ENCODE measurements at places on chromosomes 5 and 9. TPM values are rescaled to one million over a fixed set of nuclear protein-coding genes. Genes with fewer than 3 reads are reported as not detected.

Gene SYNPO
- polyA plus RNA-seq = 33.9 TPM

Gene IL31RA
- polyA plus RNA-seq = 0.95 TPM

- DNase-seq = peak; percentile 31
These were observed 20.5 kb upstream of the ARHGEF28 start for GRCh38 chr5:73605223-73606087.

DNA sequence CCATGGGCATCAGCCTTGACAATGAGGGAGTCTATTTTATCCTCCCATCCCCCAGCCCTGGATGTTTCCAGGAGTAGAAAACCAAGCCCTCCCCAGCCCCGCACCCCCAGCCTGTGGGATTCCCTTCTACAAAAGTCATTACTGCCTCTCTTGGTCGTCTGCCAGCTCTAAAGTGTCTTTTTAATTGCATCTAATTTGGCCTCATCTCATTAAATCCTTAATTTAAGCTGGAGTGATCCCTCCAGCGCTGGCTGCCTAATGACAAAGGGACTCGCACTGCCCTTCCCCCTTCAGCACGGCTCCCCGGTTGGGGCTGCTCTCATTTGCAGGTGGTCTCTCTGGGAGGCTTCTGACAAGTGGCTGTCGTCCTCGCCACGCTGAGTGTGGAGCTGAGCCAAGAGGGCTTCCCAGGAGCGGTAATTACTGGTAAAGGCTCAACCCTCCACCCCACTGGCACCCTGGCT, 107.9 kb upstream of the ALDH1B1 start:
- no peak for DNase-seq

DNA sequence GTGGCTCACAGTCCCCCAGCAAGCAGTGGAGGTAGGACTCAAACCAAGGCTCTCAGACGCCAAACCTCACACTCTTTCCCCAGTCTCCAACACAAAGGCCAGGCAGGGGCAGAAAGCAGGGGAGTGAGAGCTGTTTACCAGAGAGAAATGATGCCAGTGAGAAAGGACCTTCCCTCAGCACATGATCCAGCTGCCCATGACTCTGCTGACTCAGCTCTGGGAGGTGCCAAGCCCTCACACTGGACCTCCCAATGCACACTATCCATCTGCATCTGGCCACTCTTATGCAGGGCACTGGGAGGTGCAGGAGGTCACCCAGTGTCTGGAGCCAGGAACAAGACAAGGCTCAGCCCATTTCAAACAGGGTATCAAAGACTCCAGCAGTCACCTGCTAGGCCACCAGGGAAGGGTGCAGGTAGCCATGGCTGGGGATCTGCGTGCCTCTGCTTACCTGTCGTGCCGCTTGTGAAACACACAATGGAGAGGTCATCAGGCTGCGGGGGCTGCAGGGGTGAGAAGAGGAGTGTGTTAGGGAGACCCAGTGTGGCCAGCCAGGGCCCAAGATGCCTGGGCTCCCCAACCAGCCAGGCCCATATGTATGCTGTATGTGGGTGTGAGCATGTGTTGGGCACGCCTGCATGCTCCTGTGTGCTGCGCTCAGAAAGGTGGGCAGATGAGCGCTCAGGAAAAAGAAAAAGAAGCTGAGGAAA, 26.3 kb downstream of the ACSL6 start:
- no peak for DNase-seq

- no peak for DNase-seq
These were observed 561.2 kb upstream of the SEMA6A start for GRCh38 chr5:117135851-117136250.
